ENCODE measurements at places on chromosomes 4 and X.

- no peak for DNase-seq
Measured at GRCh38 chrX:15107367-15107988, 162.4 kb downstream of the ASB9 start.

DNA sequence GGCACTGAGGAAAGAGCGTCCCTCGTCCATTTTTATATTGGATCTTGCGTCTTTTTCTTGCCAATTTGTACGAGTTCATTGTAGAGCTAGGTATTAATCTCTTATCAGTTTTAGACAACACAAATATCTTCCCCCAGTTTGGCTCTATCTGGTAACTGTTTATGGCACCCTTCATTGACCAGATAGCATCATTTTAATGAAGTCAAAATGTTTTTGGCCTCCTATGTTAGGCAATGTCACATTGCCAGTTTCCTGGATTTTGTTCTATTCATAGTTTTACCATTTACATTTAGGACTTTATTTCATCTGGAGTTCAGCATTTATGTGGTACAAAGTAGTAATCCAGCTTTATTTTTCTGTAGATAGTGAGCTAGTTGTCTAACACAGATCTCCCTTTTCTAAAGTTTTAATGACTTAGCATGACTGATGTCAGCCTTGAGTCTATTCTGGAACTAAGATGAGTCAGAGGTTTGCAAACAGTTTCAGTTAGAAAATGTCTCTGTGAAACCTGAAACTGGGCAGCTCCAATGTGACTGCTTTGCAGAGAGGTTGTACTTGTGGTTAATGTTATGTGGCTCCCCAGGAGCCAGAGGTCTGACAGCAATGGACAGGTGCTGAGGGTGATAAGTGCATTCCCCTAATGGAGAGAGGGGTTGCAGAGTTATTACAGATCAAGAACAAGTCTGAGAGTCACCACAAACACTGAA, 5.3 kb upstream of the STBD1 start:
- DNase-seq = no peak

GRCh38 chrX:119391279-119391678, 7.9 kb upstream of the SLC25A43 start:
- DNase-seq = no peak

GRCh38 chr4:5989236-5990225, 28.7 kb downstream of the C4orf50 start:
- no peak for DNase-seq

Data from NCI-H748 treated with DMSO at 0.1 percent for 48 hours (cell line).